T-helper 17 cell (primary cell): ENCODE measurements at places on chromosomes 4 and X.

DNA sequence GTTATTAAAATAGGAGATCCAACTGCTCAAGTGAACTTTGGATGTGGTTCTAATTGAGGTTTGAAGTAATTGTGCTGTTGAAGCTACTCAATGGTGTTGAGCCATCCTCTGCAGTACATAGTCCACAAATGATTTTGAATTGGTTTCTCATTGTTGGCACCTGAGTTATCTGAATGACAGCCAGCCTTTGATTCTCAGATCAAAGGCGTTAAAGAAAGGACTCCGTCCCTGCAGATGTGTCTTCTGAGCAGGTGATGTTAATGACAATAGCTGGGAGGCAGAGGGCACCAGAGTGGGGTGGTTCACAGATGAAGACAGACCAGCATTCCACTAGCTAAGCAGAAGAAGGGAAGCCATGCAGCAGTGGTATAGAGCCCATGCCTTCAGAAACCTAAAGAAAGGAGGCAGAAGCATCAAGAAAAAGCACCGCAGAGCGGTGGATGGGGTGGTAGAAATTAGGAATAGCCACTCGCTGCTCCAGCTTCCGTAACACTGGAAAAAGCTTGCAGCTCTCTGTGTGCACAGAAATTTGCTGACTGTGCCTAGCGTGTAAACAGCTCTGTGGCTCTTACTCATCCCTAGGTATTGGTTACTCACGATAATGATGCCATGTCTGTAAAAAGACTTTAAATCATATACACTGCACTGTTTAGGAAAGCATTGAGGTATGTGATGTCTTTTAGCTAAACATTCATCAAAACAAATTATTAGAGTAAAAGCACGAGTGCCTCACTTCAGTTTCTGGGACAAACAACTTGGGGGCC is 79.2 kb upstream of the CLCN4 start:
- H3K27ac ChIP-seq, result no peak overlapping the region
- H3K27me3 ChIP-seq, result no peaks in the 10 kb centered on the region
- no peak for DNase-seq
- no peaks in the 10 kb centered on the region for H3K36me3 ChIP-seq
- H3K4me1 ChIP-seq, result peaks cover under 1% of the 10 kb centered on the region
- H3K4me3 ChIP-seq, result no peak overlapping the region

GRCh38 chr4:92012899-92013867 is 290.6 kb upstream of the GRID2 start:
- H3K4me1 ChIP-seq, result no peaks in the 10 kb centered on the region
- H3K4me3 ChIP-seq, result no peak overlapping the region

GRCh38 chr4:146981651-146982050 is 36.0 kb upstream of the TTC29 start:
- no peaks in the 10 kb centered on the region for H3K4me1 ChIP-seq
- peaks cover 23% of the 10 kb centered on the region for H3K27me3 ChIP-seq
- no peak for DNase-seq
- H3K4me3 ChIP-seq, result no peak overlapping the region
- no peak overlapping the region for H3K27ac ChIP-seq

DNA sequence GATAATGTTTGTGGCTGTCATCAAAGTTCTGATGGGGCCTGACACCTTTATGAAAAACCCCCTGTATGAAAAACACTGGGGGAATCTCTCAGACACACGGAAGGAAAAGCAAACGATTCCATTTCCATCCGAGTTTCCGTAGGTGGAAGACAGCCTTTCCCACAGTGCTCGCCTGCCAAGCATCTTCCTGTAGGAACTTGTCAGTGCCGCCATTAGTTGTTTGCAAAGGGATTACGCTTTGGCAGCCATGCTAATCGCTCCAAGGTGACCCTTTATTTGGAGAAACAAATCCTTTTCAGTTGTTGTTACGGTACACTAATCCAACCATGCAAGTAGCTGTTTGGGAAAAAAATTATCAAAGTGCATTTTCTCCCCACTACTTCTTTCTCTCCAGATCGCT is 44.4 kb upstream of the STOX2 start:
- no peak overlapping the region for H3K4me3 ChIP-seq
- H3K27me3 ChIP-seq, result peaks cover 59% of the 10 kb centered on the region
- DNase-seq, result no peak
- no peak overlapping the region for H3K27ac ChIP-seq
- H3K4me1 ChIP-seq, result no peaks in the 10 kb centered on the region
- no peaks in the 10 kb centered on the region for H3K36me3 ChIP-seq

DNA sequence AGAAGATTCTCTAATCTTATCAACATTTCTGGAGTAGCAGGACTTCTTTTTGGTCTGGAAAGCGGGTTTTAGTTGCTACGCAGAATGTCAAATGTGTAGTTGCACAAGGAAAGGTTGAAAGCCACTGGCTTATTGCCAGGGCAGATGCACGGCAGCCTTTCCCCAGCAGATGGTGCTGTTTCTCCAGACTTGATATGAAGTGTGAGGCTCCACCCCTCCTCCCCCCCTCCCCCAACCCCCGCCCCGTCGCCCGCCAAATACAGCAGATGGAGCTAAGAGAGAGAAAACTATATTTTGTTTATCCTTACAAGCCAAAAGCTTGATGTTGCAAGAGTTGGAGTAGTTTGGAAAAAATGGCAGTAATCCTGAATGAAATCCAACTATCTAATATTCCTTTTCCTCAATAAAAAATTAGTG is 32.0 kb downstream of the ENOPH1 start:
- H3K4me3 ChIP-seq, result no peak overlapping the region
- no peaks in the 10 kb centered on the region for H3K27me3 ChIP-seq
- no peak overlapping the region for H3K27ac ChIP-seq
- peaks cover 19% of the 10 kb centered on the region for H3K4me1 ChIP-seq
- H3K36me3 ChIP-seq, result peaks cover 12% of the 10 kb centered on the region

GRCh38 chrX:114798907-114799306 is 215.0 kb downstream of the HTR2C start:
- H3K4me3 ChIP-seq, result no peak overlapping the region
- no peak overlapping the region for H3K27ac ChIP-seq
- H3K4me1 ChIP-seq, result no peaks in the 10 kb centered on the region
- no peaks in the 10 kb centered on the region for H3K36me3 ChIP-seq

DNA sequence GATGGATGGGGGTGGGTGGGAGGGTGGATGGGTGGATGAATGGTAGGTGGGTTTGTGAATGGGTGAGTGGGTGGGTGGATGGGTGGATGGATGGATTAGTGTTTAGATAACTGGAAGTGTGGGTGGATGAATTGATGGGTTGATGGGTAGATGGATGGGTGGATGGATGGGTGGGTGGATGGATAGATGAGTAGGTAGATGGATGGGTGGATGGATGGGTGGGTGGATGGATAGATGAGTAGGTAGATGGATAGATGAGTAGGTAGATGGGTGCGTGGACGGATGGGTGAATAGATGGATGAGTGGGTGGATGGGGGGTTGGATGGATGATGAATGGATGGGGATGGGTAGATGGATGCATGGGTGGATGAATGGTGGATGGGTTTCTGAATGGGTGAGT is 20.3 kb upstream of the ASMTL start:
- no peaks in the 10 kb centered on the region for H3K27me3 ChIP-seq
- H3K36me3 ChIP-seq, result peaks cover 33% of the 10 kb centered on the region
- peak overlapping the region; percentile 37 for H3K4me3 ChIP-seq
- DNase-seq, result no peak
- H3K4me1 ChIP-seq, result peaks cover 49% of the 10 kb centered on the region

DNA sequence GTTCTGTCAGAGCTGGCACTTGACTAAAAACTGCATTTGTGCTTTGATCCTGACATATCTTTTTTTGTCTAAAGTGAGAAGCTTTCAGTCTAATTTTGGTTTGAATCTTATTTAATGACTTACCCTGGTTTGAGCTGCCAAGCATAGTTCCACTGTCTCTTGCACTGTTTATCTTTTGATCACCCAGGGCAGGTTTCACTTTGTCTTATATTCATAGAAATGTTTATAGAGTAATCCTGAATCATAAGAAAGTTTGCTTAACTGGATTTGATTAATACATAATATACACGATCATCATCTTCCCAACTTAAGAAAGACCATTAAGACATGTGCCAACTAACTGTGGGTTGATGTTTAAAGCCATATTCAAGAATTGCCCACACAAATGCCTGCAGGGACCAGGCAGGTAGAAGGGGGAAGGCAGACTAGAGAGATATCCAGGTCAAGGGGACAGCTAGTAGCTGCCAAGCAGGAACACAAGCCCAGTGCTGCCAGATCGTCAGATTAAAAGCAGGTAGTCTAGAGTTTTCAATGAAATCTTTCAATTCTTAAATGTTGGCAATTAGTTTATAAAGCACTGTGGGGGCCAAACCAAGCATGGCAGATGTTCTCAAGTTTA is 1.9 kb downstream of the GK start:
- DNase-seq, result no peak
- no peak overlapping the region for H3K27ac ChIP-seq
- H3K4me1 ChIP-seq, result peaks cover 14% of the 10 kb centered on the region
- no peak overlapping the region for H3K4me3 ChIP-seq

- no peak overlapping the region for H3K27ac ChIP-seq
- DNase-seq, result no peak
Observed at GRCh38 chr4:47651231-47651630, 166.2 kb downstream of the ATP10D start.

DNA sequence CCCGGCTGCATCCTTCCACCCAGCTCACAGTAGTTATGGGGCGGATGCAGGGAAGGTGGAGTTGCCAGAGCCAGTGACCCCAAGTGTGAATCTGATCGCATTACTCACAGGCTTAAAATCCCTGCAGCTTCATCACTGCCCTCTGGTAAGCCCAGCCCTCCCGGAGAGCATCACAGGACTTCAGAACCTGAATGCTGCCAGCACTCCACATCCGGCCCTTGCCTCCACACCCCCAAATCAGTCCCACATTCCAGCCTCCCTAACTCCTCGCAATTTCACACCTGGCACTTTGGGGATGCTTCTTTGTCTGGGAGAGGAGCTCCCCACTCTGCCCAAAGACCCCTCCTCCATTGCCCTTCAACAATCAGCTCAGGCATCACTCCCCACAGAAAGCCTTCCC is 15.6 kb downstream of the RASL11B start:
- no peak overlapping the region for H3K4me3 ChIP-seq
- H3K27ac ChIP-seq, result peak overlapping the region; percentile 51
- peaks cover 6% of the 10 kb centered on the region for H3K4me1 ChIP-seq
- DNase-seq, result no peak

DNA sequence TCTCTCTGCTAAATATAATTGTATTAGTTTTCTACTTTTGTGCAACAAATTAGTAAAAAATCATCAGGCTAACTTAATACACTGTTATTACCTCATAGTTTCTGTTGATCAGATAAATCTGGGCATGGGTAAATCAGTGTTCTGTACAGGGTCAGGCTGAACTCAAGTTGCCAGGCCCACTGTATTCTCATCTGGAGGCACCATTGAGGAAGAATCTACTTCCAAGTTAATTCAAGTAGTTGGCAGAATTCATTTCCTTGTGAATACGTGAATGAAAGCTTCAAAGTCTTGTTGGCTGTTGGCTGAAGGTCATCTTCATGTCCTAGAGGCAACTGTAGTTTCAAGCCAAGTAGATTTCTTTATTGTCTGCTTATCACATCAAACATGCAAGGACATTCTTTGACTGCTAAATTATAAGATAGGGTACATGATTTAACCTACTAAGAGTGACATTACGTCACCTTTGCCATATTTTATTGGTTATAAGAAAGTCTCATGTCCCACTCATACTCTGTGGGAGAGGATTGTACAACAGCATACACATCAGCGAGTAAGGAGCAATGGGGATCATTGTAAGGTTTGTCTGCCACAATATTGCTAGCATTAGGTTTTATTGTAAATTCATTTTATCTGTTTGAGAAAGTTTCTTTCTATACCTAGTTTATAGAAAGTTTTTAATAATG is 1219.0 kb downstream of the ARAP2 start:
- H3K4me1 ChIP-seq, result no peaks in the 10 kb centered on the region
- no peaks in the 10 kb centered on the region for H3K36me3 ChIP-seq
- no peak overlapping the region for H3K4me3 ChIP-seq
- no peaks in the 10 kb centered on the region for H3K27me3 ChIP-seq

GRCh38 chr4:97950836-97951235 is 192.4 kb downstream of the STPG2 start:
- DNase-seq, result no peak
- no peak overlapping the region for H3K4me3 ChIP-seq
- H3K27me3 ChIP-seq, result no peaks in the 10 kb centered on the region
- no peaks in the 10 kb centered on the region for H3K36me3 ChIP-seq
- H3K4me1 ChIP-seq, result no peaks in the 10 kb centered on the region

GRCh38 chrX:124026529-124026928 is 65.0 kb downstream of the STAG2 start:
- DNase-seq, result no peak
- H3K4me1 ChIP-seq, result peaks cover 5% of the 10 kb centered on the region
- H3K27me3 ChIP-seq, result no peaks in the 10 kb centered on the region
- H3K27ac ChIP-seq, result no peak overlapping the region
- no peaks in the 10 kb centered on the region for H3K36me3 ChIP-seq
- H3K4me3 ChIP-seq, result no peak overlapping the region

- no peak for DNase-seq
- H3K4me3 ChIP-seq, result no peak overlapping the region
- no peak overlapping the region for H3K27ac ChIP-seq
- peaks cover 15% of the 10 kb centered on the region for H3K27me3 ChIP-seq
- peaks cover 4% of the 10 kb centered on the region for H3K4me1 ChIP-seq
- no peaks in the 10 kb centered on the region for H3K36me3 ChIP-seq
Observed at GRCh38 chrX:46961574-46962283, 49.5 kb downstream of the JADE3 start.

- H3K4me3 ChIP-seq, result no peak overlapping the region
- no peak for DNase-seq
- peak overlapping the region; percentile 43 for H3K27ac ChIP-seq
- H3K36me3 ChIP-seq, result peaks cover 16% of the 10 kb centered on the region
- H3K27me3 ChIP-seq, result no peaks in the 10 kb centered on the region
Observed at GRCh38 chr4:4281787-4282186, 8.2 kb downstream of the LYAR start.

GRCh38 chr4:27055221-27055760 is 194.7 kb downstream of the STIM2 start:
- no peaks in the 10 kb centered on the region for H3K36me3 ChIP-seq
- no peak for DNase-seq
- H3K4me1 ChIP-seq, result no peaks in the 10 kb centered on the region
- H3K4me3 ChIP-seq, result no peak overlapping the region
- H3K27me3 ChIP-seq, result peaks cover 63% of the 10 kb centered on the region
- no peak overlapping the region for H3K27ac ChIP-seq

GRCh38 chr4:3307891-3308575 is 15.2 kb downstream of the RGS12 start:
- no peak overlapping the region for H3K27ac ChIP-seq
- peaks cover 16% of the 10 kb centered on the region for H3K4me1 ChIP-seq
- H3K36me3 ChIP-seq, result no peaks in the 10 kb centered on the region
- H3K4me3 ChIP-seq, result no peak overlapping the region
- no peak for DNase-seq

DNA sequence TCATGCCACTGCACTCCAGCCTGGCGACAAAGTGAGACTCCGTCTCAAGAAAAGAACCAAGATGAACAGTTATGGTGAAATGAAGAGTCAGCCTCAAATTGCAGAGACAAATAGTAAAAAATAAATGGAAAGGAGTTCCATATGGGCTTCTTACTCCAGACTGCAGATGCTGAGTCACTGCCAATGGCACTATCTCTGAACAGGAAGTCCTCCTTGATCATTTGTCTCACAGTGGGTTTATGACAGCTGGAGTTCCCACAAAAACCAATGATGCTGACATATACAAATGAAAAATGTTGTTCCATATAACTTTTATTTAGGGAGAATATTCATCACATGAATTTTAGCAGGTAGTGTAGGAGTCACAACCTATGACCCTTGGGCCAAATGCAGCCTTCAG is 631.6 kb downstream of the PCDH18 start:
- no peaks in the 10 kb centered on the region for H3K27me3 ChIP-seq
- no peaks in the 10 kb centered on the region for H3K36me3 ChIP-seq
- H3K27ac ChIP-seq, result no peak overlapping the region
- H3K4me3 ChIP-seq, result no peak overlapping the region
- no peaks in the 10 kb centered on the region for H3K4me1 ChIP-seq
